IMR-90 (cell line): ENCODE measurements at places on chromosomes 12 and 14. TPM values are rescaled to one million over a fixed set of nuclear protein-coding genes. Genes with fewer than 3 reads are reported as not detected.

GNB3 gene
- 0.56 and 0.72 TPM in 2 replicates for total RNA-seq

TMEM229B gene
- under 0.01 TPM in 1 of 2 replicates, not detected in the other for total RNA-seq

SPTB gene
- total RNA-seq, result under 0.01 TPM in 2 replicates

ENDOU gene
- total RNA-seq, result under 0.01 TPM in 2 replicates

DNA sequence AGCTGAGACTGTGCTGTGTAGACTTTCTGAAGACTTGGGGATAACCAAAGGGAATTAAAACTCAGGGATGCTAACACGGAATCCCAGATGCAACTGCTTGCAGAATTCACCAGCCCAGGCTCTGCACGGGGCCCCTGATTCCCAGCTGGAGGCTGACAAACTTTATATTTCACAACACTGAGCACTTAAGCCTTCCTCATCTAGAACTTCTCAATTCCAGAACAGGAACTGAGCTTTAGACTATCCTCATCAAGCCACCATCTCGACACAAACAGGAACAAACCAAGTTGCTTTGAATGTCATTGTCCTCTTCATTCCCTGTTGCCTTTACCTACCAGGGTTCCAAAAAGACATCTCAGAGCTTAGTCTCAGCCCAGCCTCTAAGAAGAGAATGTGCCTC is 22.2 kb downstream of the CCDC63 start:
- no peaks in the 10 kb centered on the region for H3K4me1 ChIP-seq
- no peak overlapping the region for H3K4me3 ChIP-seq
- no peak overlapping the region for H3K27ac ChIP-seq
- DNase-seq, result no peak
- no peaks in the 10 kb centered on the region for H3K36me3 ChIP-seq

GRCh38 chr12:68978678-68979077 is 45.7 kb upstream of the CPM start:
- no peaks in the 10 kb centered on the region for H3K27me3 ChIP-seq
- H3K27ac ChIP-seq, result no peak overlapping the region
- H3K4me1 ChIP-seq, result peaks cover 4% of the 10 kb centered on the region

DNA sequence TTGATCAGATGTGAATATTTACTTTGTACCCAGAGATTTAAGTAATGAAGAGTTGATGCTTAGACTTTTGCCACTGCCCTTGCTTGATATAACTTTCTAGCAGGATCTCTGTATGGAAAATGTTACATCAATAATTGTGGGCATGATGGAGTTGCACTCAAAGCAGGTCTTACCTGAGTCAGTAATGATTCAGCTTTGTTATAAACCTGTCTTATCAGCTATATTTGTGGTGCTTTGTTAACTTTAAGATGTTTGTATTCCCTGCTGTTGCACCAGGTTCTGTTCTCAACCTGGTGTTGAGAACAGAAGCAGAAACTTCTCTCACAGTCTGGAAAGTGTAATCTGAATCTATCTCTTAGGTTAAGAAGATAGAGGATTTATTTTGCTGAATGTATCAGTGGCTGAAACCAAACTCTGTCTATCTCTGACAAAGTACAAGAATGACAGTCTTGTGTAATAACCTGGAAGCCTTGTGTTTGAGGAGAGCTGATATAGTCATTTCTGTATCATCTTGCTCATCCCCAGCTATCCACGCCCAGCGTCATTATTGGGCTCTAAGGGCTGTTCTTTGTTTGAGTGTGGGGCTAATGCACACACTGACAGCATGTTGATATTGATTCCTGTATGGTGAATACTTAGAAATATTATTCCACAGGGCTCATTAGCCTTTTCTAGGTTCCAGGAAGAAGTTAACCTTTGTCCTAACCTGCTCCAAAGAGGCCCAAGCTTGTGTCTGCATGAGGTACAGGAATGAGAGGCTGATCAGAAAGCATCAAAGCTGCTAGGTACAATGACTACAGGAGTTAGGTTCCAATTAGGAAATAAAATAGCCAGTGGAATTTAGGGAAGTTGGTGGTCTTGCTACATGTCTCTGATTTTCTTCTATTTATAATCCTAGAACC is 3.6 kb downstream of the AKAP6 start:
- H3K27me3 ChIP-seq, result peaks cover 1% of the 10 kb centered on the region; the same call in 1 of the 2 replicates
- no peaks in the 10 kb centered on the region for H3K36me3 ChIP-seq
- no peak overlapping the region for H3K27ac ChIP-seq
- H3K4me3 ChIP-seq, result no peak overlapping the region

DNA sequence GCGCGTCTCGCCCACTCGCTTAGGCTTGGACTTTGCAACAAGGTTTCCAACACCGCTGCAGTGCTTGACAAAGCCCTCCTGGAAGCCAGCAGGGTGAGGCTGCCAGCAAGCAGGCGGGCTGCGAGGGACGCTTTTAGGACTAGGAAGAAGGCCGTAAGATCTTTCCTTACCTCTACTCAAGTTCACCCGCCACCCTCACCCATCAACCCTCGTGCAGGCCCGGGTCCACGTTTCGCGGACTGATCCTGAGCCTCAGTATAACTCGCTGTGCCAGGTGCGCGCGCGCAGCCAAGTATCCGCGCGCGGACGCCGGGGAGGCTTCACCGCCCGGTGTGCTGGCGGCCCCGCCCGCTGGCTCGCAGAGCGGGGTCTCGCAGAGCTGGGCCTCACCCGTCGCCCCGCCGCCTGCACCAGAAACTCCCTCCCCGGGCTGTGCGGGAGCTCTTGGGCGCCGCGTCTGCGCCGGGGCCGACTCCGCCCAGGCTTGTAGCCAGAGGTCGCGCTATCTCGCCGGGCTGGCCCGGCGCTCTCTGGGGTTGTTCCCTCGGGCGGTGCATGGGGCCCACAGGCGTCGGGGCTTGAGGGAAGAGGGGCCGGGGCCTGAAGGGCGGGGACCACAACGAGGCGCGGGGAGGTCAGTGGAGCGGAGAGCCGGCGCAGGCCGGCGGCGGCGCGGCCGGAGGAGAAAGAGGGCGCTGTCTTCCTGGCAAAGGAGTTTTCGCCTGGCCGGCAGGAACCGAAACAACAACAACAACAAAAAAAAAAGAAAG is 7.6 kb upstream of the SIX1 start:
- peak overlapping the region; percentile 96 for H3K27ac ChIP-seq
- peak overlapping the region; percentile 77 for H3K4me3 ChIP-seq
- H3K36me3 ChIP-seq, result no peaks in the 10 kb centered on the region
- no peaks in the 10 kb centered on the region; the same call in 1 of the 2 replicates for H3K27me3 ChIP-seq
- peaks cover 19% of the 10 kb centered on the region for H3K4me1 ChIP-seq

GRCh38 chr12:124231980-124232653 is 62.8 kb upstream of the RFLNA start:
- H3K4me1 ChIP-seq, result peaks cover 10% of the 10 kb centered on the region
- H3K36me3 ChIP-seq, result no peaks in the 10 kb centered on the region
- H3K27me3 ChIP-seq, result peaks cover 3% of the 10 kb centered on the region
- no peak overlapping the region for H3K27ac ChIP-seq
- no peak for DNase-seq

DNA sequence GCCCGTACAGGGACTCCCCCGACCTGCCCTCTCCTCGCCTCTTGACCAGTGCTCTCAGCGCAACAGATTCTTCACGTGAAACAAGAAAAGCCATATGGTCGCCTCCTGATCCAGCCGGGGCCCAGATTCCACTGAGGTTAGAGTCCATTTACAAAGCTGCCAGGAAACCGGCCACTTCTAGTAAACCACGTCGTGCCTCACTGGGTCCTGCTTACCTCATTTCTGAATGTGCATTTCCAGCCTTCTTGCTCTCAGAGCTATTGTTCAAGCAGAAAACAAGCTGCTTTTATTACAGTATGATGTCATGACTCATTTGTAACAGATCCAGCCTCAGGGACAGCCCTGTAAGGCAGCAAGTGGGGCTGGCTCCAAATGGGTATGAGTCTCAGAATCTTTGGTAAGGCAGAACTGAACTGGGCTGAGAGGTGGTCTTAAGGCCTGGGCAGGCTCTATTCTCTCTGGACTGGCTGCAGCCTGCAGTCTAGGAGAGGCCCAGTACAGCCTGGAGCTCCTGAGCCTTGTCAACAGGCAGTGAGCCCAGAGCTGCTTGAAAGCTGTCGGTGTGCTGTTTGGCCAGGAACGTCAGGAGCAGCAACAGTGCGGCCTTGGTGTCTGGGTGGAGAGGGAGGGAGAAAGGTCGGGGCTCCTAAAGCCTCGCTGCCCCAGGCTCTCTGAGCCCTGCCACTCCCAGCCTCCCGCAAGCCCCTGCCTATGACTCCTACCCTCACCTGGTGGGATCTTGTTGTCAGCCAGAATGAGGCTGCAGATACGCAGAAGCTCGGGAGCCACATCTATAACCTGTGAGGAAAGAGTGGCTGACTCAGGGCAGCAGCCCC is 8.3 kb downstream of the REC8 start:
- peak overlapping the region; percentile 34; the same call in 1 of the 2 replicates for H3K27ac ChIP-seq
- H3K27me3 ChIP-seq, result no peaks in the 10 kb centered on the region
- peak; percentile 90 for DNase-seq
- H3K4me3 ChIP-seq, result no peak overlapping the region
- peaks cover 2% of the 10 kb centered on the region; the same call in 1 of the 2 replicates for H3K4me1 ChIP-seq

DNA sequence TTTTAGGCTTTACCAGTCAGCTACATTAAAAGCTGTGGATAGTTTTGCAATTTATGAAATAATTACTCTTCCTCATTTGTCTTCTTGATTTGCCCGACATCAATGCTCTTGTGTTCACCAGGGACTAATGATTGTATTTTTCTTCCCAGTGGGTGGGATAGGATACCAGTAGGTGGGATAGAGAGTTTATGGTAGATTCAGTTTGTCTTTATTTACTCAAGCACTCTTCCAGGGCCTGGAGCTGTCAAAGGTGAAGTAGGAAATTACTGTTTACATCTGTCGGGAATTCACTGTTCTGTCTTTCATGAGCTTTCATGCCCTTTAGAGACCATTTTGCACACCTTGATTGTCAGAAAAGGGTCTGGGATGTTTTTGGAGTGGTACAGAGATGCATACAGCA is 36.6 kb downstream of the ETV6 start:
- DNase-seq, result no peak
- H3K27me3 ChIP-seq, result no peaks in the 10 kb centered on the region
- H3K4me3 ChIP-seq, result no peak overlapping the region
- H3K36me3 ChIP-seq, result 0 out of 2 replicates have a peak, but pooled peaks cover 1% of the 10 kb centered on the region

DNA sequence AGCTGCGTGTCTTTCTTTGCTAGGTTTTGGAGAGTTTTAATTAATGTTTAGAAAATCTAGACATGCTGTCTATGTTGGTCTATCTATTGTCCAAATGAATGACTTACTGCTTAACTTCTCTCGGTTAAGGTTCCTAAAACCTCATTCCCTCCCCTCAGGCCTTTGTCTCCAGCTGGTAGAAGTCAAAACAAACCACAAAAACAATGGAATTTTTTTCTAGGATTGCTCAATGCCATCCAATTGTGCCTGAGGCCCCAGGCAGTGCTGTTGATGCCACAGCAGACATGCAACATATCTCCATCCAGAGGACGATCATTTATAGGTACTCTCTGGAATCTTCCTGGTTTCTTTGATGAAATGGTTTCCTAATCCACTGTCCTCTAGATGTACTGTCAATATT is 448.2 kb upstream of the TBX3 start:
- no peaks in the 10 kb centered on the region for H3K36me3 ChIP-seq
- no peak overlapping the region for H3K27ac ChIP-seq
- H3K4me1 ChIP-seq, result peaks cover 5% of the 10 kb centered on the region
- H3K27me3 ChIP-seq, result no peaks in the 10 kb centered on the region
- no peak overlapping the region for H3K4me3 ChIP-seq
- no peak for DNase-seq

DNA sequence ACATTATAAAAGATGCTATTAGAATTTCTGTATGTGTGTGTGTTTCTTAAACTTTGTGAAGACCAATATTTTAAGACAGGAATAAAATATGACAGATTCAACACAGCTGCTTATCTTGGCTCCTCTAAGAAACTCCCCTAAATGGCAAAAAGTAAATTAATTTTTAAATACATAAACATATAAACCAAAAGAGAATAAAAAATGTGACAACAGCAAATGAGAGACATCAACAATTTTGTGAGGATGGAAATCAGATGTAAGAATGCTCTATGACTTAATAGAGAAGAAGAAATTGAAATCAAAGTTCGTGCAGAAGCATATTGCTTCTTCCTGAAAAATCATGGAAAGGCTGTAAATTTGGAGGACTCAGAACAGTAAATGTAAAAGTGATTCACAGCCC is 1083.8 kb downstream of the FLRT2 start:
- H3K4me1 ChIP-seq, result no peaks in the 10 kb centered on the region
- no peaks in the 10 kb centered on the region for H3K36me3 ChIP-seq
- no peak overlapping the region for H3K4me3 ChIP-seq
- H3K27ac ChIP-seq, result no peak overlapping the region
- DNase-seq, result no peak

- H3K36me3 ChIP-seq, result no peaks in the 10 kb centered on the region
- H3K27me3 ChIP-seq, result no peaks in the 10 kb centered on the region
- no peak overlapping the region for H3K4me3 ChIP-seq
- DNase-seq, result no peak
- H3K27ac ChIP-seq, result no peak overlapping the region
Measured at GRCh38 chr12:16148938-16149337, 128.5 kb downstream of the SLC15A5 start.

DNA sequence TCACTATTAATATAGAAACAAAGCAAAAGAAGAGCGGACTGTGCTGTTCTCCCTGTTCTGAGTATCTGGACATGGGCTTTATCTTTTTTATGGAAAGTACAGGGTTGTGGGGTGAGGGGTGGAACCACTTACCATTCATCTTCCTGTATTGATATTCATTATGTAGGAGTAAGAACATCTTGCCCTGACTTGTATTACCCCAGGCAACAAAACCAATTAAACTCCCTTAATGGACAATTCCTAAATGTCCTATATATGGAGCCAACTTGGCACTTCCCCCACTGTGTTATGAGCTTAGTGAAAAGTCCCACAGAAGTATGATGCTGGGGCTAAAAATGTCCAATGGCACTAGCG is 139.9 kb upstream of the KRR1 start:
- no peaks in the 10 kb centered on the region for H3K4me1 ChIP-seq
- H3K27me3 ChIP-seq, result no peaks in the 10 kb centered on the region
- no peak for DNase-seq
- no peaks in the 10 kb centered on the region for H3K36me3 ChIP-seq

DNA sequence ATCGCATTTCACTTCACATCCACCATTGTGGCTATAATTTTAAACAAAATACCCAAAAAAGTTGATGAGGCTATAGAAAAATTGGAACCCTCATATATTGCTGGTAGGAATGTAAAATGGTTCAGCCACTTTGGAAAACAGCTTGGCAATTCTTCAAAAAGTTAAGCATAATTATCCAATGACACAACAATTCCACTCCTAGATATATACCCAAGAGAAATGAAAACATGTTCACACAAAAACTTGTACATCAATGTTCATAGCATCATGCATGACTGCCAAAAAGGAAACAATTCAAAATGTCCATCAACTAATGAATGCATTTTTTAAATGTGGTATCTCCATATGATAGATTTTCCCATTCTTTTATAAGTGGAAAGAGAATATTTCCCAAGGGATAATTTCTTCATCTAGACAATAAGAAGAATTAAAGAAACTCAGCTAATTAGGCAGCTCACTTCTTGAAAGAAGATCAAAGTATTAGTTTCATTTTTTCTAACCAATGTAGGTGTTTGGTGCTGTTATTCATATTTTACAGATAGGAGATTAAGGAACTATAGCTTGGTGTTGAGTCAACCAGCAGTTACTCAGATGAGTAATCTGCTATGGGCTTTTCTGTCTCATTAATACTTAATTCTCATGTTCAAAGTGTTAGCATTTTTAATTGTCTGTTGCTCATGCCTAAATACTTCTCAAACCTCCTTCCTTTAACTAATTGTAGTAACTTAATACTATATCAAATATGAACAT is 32.8 kb downstream of the YEATS4 start:
- H3K36me3 ChIP-seq, result no peaks in the 10 kb centered on the region
- no peak overlapping the region for H3K4me3 ChIP-seq
- DNase-seq, result peak; percentile 13
- no peaks in the 10 kb centered on the region for H3K27me3 ChIP-seq
